Glutamatergic neuron (in vitro differentiated cells): ENCODE measurements at places on chromosomes 5 and 9. TPM values are rescaled to one million over a fixed set of nuclear protein-coding genes. Genes with fewer than 3 reads are reported as not detected.
A peak's percentile ranks its signal among the peaks of the same experiment; 100 is the strongest.

- DNase-seq = no peak
These were observed 243.8 kb downstream of the ADAMTSL1 start for GRCh38 chr9:18717759-18718158.

DNA sequence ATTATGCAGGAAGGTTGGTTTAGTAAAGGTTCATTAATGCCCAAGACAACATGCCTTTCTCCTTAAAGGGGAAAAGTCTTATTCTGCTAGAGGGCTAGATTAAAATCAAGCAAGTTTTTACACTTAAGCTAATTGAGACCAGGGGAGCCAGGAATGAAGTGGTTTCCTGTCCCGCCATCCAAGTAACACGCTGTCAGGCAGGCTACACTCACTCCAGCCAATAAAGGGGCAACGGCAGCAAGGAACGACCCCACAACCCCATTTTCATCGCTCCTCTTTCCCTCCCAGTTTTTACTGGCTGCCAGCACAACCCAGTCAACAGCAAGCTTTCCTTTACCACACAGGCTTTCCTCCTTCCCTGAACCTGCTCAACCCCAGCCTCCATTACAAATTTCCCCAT is 225.1 kb downstream of the DCP2 start:
- no peak for DNase-seq

GRCh38 chr9:123684393-123685149 is 245.4 kb downstream of the DENND1A start:
- DNase-seq = no peak

GRCh38 chr9:113808391-113809358 is 67.4 kb upstream of the ZNF618 start:
- no peak for DNase-seq

DNA sequence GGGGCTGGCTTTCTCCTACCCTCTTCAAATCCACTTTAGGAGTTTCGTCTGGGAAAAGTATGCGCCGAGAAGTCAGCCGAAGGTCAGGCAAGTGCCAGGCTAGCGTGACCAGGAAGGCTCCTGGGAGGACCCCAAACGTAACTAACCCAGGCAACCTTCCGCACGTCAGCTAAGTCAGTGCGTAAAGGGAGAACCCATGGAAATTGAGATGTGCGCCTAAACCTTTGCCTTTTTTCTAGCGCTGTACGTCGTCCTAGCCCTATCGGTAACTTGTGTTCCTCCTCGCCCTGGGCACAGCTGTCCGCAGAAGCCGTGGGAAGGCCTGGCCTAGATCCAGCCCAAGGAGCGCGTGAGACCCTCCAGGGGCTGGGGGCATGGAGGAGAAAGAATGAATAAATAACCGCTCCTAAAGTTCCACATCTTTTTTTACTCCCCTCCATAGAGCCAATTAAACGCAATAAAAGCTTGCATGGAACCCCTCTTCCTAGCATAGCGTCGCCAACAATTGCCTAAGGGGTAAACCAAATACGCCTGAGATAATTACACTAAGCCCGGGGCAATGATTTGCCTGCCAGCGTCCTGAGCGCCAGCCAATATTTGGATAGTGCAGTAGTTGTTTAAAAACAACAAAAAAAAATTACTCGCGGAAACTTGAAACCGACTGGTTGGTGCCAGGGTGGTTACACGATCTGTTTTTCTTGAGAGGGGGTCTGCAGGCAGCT is 4.0 kb upstream of the FOXB2 start:
- DNase-seq = no peak

GRCh38 chr9:69916950-69917349 is 96.3 kb downstream of the CFAP95 start:
- no peak for DNase-seq

- no peak for DNase-seq
These were observed 25.3 kb upstream of the RASGEF1C start for GRCh38 chr5:180234271-180234670.

GRCh38 chr9:87884578-87885459 is 2.1 kb downstream of the SPATA31E1 start:
- no peak for DNase-seq

DNA sequence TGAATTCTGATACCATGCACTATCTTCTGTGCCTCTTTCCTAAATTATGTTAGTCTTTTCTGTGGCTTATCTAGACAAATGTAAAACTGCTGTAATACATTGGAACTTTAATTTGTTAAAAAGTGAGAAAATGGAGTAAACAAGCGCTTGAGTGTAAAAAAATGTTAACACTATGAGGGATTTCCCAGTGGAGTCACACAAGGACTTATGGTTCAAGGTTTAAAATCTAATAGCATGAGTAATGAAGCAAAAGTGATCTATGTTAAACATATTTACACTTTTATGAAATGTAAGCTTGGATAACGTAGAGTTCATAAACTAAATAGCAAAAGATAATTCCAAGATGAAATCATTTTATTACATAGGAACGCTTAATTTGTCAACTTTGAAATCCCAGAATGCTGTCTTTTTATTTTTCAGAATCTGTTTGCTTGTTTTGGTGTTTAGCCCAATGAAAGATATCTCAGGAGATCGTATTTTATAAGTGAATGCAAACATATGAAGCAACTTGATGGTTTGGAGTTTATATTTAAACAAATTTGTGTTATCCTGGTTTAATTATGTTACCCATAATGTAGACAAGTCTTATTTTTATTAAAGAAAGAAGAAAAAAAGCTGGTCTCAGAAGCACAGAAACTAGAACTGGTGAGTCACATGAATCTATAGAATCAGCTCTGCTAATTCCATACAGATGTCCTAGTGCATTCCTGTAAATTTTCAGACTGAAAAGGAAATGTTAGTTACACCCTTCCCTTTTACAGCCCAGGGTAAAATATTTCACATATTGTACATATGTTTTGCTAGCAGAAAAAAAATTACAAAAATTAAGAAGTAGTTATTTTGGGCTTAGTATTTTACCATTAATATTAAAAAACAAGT is 34.2 kb upstream of the FBN2 start:
- no peak for DNase-seq

- no peak for DNase-seq
These were observed 5.9 kb upstream of the LRRC14B start for GRCh38 chr5:185095-186070.

DNA sequence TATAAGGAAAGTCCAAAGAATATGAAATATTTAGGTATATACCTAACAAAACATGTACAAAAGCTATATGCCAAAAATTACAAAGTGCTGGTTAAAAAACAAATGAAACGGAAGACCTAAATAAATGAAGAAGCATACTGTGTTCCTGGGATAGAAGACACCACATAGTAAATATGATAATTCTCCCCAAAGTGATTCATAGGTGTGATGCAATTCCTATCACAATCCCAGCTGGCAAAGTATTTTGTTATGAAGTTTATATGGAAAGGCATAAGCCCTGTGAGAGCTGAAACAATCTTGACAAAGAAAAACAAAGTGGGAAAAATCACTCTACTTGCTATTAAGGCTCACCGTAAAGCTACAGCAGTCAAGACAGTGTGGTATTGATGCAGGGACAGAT is 2.6 kb upstream of the SMIM23 start:
- no peak for DNase-seq

DNA sequence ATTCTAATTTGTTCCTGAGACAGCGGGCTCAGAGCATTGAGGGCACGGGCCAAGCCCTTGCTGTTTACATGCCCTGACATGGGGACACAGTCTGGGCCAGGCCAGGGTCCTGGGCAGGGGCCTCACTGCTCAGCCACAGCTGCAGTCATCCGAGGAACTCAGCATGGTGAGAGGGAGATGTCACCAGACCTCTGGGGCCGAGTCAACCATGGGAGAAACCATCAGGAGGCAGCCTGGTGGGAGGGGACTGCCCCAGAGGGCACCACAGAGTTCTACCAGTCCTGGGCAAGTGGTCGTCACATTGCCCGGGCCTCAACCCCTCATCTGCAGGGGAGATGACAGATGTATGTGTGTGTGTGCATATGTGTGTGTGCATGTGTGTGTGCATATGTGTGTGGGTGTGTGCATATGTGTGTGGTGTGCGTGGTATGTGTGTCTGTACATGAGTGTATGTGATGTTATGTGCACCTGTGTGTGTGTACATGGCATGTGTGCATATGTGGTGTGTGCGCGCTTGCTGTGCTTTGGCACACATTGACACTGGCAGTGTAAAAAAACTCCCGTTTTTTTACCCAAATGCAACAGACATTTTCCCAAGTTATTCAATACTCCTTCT is 42.4 kb upstream of the TMEM250 start:
- DNase-seq = no peak

DNA sequence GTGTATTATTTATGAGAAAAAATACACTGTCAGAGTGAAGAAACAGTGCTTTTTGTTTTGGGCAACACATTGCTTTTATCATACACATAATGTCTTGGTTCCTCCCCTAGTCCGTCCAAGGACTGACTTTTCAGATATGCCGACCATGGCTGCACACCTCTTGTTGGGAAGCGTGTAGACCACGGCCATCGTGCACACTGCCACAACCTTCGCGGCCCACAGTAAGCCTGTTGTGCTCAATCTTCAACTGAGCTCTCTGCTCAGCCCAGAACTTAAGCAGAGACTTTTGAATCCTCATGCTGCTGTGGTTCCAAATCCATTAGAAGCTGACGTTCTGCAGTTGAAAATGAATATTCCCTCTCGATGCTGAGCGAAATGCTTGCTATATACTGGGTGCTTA is 157.6 kb upstream of the IRX2 start:
- DNase-seq = no peak

DNA sequence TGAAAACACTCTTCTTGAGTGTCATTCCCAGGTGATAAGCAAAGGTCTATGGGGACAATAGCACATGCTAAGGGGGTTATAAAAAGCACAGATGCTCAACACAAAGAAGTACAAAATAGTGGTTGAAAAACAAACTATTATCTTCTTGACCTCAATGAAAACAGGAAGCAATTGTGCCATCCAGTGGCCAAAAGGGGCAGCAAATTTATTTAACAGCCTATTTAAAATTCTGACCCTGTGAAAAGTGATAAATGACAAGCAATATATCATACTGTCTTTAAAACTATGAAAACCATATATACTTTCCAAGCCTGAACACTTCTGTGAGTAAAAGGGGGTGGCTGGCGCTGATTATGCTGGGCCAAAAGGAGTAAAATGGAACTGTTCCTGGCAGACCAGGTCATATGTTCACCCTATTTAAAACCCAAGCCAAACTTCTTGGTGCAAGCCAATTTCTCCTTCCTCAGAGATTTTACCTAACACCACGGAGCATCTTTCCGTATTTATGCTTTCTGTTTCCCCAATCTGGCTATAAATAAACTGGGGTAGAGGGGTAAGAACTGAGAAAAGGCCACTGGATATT is 29.7 kb downstream of the TEX10 start:
- DNase-seq = peak; percentile 40

DNA sequence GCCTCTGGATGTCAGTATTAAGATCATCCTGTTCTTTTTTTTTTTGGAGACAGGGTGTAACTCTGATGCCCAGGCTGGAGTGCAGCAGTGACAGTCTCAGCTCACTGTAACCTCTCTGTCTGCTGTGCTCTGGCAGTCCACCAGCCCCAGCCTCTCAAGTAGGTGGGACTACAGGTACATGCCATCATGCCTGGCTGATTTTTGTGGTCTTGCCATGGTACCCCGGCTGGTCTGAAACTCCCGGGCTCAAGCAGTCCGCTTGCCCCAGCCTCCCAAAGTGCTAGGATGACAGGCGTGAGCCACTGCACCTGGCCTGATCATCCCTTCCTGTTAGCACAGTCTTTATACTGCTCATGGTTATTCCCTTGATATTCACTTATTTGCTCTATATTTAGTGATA is 3.5 kb downstream of the KDM4C start:
- DNase-seq = no peak

NOTCH1 gene
- total RNA-seq = 64.2 TPM

OMD gene
- not detected for total RNA-seq

FOXI1 gene
- total RNA-seq = not detected

SLC23A1 gene
- not detected for total RNA-seq
